NK-92 treated with Interleukin-12 subunit alpha and Interleukin-12 subunit beta, amount 100 ng/mL, for 24 hours (cell line): ENCODE measurements at places on chromosomes 3 and 15.
A peak's percentile ranks its signal among the peaks of the same experiment; 100 is the strongest.

DNA sequence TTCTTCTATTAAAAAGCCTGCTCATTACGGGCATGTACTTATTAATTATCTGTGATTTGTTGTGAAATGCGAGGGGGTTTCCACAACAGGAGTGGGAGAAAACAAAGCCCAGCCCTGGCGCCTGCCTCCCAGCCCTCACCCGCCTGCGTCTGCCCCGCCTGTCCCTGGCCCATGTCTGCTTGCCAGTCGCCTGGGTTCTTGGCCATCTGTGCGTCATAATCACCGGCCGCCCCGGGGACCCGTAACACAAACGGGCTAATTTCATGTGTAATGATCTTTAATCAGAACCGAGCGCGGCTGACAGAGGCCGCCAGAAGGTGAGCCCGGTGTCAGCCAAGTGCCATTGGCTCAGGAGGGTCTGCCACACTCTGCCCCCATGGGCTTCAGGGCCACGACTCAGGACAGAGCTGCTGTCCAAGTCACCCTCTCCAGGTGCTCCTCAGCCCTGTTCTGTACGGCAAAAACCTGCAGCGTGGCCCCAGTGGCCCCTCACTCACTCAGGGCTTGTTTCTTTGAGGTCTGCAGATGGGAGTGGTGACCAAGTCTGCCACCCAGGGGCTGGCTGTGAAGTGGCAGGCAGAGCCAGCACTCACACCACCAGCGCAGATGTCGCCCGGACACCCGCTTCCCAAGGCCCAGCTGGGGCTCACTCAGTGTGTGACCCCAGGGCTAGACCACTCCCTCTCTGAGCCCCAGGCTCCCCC is 28.8 kb upstream of the TMEM115 start:
- DNase-seq = no peak

DNA sequence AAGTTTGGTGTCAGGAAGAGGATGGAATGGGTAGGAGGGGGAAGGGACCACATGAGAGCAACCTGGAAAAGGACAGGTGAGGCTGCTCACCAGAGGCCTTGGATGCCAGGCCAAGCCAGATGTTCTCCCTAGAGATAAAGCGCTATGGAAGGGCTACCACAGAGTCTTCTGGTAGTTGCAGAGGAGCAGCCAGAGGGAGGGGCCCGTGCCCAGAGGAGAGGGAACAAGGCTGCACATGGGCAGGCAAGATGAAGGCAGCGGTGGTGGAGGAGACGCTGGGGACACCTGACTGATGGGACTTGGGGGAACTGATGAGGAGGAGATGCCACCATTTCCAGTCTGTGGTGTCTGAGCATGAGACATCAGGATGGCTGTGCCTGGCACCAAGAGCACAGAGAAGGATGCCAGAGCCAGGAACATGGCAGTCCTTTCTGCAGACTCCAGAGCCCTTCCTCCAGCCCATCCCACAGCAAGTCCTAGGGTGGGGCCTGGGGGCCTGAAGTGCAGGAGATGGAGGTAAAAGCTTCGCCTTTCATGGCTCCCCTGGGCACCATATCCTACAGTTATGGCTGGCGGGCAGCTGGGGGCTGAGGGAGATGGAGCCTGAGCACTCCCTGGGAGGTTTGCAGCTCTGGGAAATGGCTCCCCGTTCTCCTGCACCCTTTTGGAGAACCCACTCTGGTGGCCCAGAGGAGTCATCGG is 103.0 kb downstream of the ETFA start:
- DNase-seq = no peak

- DNase-seq = no peak
Observed at GRCh38 chr15:69990566-69991421, 106.9 kb downstream of the TLE3 start.

- DNase-seq = no peak
Observed at GRCh38 chr15:87710406-87710805, 546.1 kb downstream of the NTRK3 start.

GRCh38 chr3:10471054-10471688 is 34.2 kb downstream of the ATP2B2 start:
- DNase-seq = no peak

DNA sequence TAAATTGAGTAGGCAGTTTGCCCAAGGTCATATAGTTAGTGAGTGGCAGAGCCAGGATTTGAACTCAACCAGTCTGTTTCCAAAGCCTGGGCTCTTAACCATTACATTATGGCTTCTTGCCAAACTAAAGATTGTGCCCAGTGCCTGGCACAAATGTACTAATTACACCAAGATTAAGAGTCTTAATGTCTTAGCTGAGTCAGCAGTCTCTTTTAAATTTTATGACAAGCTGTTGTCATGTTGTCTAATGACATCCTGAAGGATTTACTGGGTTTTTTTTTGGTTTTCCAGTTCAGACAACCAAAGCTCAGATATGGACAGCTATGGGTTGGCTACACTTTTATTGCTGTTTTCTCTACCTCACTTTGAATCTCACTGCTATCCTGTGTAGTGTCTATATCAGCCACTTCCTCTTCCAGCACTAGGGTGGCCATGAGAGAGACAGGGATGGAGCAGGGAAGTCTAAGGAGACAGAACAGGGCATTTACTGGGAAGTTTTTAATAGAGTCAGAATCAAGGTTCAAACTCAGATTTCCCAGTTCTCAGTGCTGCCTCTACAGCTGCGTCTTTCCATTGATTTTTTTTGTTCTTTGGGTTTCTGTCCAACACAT is 10.5 kb downstream of the FBXL2 start:
- no peak for DNase-seq

- no peak for DNase-seq
Observed at GRCh38 chr3:157073810-157074209, 86.1 kb downstream of the CCNL1 start.

GRCh38 chr3:149475451-149476060 is 1.1 kb downstream of the TM4SF4 start:
- DNase-seq = no peak

DNA sequence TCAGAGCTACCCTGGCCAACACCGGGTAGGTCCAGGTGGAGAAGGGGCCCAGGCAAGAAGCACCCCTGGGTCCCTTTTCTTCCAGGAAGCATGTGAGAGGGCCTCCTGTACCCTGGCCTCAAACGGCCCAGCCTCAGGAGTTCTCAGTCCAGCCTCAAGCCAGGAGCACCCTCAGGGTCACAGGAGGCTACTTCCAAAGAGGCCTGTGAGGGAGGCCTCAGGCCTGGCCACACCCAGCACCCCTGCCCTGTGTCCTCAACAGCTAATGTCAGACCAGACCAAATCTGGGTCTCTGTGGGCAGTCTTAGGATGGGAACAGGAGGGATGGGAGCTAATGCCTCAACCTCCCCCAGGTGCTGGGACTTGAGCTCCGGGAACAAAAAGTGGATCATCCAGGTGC is 23.5 kb downstream of the PTH1R start:
- no peak for DNase-seq

DNA sequence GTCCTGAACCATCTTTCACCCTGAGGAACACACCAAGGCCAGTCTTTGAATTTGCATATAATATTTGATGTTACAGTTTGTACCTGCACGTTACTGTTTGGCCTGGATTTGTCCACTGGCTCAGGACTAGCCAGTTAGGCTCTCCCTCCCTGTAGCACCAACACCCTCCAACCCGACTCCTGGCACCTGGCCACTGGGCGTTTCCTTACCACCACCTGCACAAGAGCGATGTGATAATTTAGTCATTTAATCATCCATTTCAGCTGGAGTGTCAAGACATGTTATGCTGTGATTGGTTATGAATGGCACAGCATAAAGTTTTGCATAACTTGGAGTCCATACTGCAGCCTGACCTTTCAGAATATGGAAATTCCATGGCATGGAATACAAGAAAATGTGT is 242.4 kb downstream of the KCNMB2 start:
- DNase-seq = no peak

- DNase-seq = no peak
Observed at GRCh38 chr15:90039996-90040395, 38.9 kb downstream of the ZNF710 start.

DNA sequence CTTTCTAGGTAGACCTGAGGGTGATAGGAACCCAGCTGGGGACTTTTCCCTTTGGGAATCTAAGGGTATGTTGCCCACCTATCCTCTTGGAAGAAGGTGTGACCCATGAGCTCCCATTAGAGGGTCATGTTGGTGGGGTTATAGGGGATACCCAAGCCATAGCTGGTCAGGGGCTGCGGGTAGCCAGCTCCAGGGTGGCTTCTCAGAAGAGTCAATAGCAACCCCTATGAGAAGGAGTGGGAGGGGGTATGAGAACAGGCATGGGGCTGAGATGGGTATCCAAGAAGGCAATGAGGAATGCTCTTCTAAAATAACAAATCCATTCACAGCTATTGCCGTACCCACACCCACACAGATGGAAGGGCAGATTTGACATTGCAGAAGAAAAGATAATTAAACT is 217.8 kb downstream of the UACA start:
- no peak for DNase-seq

- no peak for DNase-seq
Observed at GRCh38 chr3:88093266-88093665, 34.2 kb downstream of the ZNF654 start.

GRCh38 chr15:78339559-78339958 is 594 bp upstream of the CRABP1 start:
- no peak for DNase-seq

- no peak for DNase-seq
Observed at GRCh38 chr3:13506239-13506638, 26.1 kb downstream of the HDAC11 start.

DNA sequence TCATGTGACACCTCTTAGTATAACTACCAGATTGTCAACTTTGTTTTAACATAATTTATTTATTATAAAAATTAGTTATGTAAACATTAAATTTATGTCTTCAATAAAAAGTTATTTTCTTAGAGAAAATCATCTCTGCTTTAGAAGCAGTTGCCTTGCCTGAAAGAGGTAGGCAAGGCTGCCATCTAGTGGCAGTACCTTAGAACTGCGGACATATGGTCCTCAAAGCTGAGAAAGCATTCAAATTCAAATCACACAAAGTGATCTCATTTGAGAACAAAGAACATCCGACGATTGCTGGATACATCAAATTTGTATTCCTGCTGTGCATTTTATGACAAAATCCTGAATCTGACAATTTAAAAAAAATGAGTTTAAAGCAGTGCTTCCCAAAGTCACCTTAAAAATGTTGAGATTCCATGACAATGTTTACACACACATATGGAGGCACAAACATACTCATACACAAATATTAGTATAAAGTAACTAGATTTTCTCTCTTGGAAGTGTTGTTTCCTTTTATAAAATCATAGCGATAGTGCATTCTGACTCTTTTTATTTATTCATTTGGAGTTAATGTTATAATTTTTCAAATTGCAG is 617.4 kb downstream of the CADM2 start:
- peak; percentile 1 for DNase-seq

- no peak for DNase-seq
Observed at GRCh38 chr15:78272776-78273175, 8.4 kb downstream of the DNAJA4 start.

DNA sequence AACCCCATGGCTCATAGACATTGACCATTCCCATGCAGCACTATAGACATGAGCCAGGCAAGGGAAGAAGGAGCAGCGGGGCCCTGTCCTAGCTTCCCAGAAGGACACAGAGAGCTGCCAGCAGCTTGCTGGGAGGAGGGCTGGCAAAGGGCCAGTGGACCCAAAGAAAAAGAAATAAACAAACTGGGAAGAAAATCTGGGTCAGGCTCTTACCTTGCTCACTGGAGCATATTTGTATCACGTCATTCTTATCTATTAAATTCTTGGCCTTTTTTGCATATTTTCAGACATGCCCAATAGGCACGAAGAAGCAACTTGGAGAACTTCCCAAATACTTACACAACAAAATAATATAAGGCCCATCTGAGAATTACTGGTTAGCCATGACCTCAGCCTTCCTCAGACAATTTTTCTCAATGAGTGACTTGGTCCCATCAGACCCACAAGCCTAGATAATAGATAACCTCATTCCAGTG is 28.4 kb downstream of the RASGRP1 start:
- no peak for DNase-seq

- no peak for DNase-seq
Observed at GRCh38 chr3:133970916-133971315, 58.8 kb downstream of the SLCO2A1 start.

DNA sequence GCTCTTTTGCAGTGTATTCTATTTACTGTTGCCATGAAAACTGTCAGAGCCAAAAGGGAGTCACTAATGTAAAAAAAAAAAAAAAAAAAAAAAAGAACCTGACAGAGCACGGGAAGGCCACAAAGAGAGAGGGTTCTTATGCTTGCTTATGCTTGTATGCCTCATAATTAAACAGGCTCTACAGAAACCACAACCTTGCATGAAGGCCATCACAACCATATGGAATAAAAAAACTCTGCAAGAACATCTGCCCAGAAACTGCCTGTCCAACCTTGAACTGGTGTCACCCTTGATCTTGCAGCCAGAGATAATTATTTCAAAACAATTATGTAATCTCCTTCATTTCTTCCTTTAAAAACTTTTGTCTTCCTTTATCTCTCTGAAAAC is 50.1 kb downstream of the CFAP20DC start:
- DNase-seq = no peak

DNA sequence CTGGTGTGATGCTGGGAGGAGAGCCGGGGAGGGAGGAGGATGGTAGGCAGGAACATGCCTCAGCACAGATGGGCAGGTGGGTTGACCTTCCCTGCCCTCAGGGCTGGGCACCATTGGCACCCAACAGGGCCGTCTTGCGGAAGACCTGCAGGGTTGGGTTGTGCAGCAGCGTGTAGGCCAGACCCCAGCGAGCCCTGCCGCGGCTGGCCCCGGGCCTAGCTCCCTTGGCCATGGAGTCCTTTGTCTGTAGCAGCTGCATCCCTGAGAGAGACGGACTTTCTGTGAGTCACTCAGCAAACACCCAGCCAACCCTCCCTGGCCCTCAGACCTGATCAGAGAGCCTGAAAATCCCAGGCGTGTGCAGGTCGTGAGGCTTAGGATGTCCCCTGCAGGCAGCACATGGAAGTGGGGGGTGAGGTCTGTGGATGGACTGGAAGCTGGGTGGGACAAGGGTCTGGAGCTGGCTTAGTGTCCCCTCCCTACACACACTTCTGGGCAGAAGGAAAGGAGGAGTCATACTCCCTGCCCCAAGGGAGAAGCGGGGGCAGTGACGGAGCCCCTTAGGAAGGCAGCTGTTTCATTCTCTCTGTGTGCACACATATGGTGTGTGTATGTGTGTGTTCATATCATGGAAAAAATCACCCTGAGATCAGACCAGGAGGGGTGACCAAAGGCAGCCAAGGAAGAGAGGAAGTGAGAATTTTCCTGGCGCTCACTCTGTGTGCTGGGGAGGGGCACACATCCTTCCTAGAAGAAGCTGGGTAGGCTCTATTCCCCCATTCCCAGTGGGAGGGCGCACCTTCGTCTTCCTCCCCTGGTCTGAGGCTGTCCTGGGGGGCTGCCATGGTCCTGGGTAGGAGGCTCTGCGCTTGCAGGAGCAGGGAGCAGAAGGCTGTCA is 6.7 kb downstream of the ISLR start:
- no peak for DNase-seq
